ENCODE measurements at places on chromosomes 7 and 10.
A peak's percentile ranks its signal among the peaks of the same experiment; 100 is the strongest.

DNA sequence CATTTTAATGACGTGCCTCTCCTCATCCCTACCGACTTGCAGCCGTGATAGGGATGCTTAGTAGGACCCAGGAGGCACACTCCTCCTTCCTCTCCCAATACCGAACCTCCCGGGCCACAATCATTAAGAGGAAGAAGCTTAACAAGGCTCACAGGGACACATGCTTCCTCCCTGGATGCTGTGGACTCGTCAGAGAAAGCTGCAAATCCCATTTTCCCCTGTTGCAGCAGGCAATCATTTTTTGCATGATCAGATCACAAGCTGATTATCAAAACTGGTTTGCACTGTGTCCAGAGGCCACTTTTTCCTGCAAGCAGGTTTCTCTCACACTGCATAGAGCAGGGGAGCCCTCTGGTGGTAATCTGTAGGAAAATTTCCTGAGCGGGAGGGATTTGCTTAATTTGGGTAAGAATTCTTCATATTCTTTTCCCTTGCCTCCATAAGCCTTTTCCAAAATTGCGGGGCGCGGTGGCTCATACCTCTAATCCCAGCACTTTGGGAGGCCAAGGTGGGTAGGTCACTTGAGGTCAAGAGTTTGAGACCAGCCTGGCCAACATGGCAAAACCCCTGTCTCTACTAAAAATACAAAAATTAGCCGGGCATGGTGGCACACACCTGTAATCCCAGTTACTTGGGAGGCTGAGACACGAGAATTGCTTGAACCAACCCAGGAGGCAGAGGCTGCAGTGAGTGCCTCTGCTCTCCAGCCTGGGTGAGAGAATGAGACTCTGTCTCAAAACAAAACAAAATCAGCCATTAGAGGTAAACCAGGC, 16.1 kb upstream of the LAMB4 start:
- no peak for DNase-seq

DNA sequence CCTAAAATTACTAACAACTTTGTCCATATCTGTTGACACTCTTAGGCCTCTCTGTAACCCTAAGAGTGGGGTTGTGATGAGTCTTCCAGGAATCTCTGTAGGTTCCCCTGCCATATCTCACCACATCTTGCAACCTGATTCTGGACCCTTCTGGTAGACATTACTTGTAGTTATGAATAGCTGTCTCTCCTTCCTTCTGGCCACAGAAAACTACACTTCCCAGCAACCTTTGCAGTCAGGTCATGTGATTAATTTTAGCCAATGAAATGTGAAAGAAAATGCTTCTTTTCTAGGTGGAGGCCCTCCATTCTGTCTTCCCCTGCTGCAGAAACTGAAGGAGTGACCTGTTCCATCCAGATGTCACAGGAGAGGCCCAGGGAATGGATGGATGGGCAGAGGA, 147.6 kb upstream of the AOAH start:
- DNase-seq, result no peak

DNA sequence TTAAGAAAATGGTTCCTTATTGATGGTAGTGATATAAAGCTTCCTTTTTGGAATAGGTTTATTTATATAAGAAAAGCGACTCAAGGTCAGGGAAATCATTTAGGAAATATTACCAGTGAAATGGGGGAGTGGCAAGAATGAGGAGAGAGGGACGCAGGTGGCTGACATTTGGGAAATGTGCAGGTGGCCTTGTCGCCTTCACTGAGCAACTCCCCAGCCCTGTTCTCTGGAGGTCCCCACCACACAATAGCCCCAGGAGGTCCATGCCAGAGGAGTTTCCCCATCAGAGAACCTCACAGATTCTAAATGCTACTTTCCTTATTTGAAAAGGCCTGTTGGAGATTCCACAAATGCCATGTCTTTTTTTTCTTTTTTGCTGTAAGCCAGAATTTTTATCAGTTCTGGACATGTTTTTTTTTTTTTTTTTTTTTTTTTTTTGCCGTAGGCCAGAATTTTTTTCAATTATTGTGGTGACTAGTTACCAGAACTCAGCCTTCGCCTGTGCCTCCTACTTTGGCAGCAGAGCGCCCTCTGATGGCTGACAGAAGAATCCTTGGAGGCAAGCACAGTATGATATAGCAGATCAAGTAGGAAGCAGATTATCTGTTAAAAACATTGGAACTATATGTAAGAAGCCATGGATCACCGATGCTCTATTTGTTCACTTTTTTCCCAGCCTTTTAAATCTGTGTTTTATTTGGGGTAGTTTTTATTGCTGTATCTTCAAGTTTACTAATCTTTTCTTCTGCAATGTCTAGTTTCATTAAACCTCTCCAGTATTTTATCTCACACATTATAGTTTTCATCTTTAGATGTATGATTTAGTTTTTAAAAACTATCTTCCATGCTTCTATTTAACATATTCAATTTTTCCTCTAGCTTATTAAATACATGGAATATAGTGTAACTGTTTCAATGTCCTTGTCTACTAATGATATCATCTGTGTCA, 18.6 kb downstream of the OPALIN start:
- DNase-seq, result peak; percentile 4

GRCh38 chr10:43822631-43823580, 174.2 kb upstream of the ZNF32 start:
- DNase-seq, result no peak
